AG08395 (cell line): ENCODE measurements at places on chromosomes 16 and 17.

DNA sequence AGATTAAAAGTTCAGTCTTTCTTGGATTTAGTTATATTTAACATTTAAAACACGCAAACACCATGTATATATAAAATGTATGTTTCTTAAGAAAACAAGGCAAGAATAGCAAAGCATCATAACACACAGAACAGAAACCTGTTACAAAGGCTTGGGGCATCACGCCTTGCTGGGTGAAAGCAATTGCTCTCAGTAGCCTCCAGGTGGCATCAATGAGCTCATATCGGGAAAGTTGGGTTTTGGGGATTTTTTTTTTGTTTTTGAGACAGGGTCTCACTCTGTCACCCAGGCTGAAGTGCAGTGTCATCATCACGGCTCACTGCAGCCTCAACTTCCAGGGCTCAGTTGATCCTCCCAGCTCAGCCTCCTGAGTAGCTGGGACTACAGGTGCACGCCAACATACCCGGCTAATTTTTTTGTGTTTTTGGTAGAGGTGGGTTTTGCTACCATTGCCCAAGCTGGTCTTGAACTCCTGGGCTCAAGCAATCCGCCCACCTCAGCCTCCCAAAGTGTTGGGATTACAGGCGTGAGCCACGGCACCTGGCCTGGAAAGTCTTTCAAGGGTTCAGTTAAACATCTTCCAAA lies 56.9 kb downstream of the CYB5D2 start:
- peak; percentile 49 for DNase-seq

GRCh38 chr16:27109666-27110523 lies 43.2 kb downstream of the C16orf82 start:
- DNase-seq = peak; percentile 88

- peak; percentile 78 for DNase-seq
Measured at GRCh38 chr16:3021449-3022207, 1.5 kb downstream of the TNFRSF12A start.

DNA sequence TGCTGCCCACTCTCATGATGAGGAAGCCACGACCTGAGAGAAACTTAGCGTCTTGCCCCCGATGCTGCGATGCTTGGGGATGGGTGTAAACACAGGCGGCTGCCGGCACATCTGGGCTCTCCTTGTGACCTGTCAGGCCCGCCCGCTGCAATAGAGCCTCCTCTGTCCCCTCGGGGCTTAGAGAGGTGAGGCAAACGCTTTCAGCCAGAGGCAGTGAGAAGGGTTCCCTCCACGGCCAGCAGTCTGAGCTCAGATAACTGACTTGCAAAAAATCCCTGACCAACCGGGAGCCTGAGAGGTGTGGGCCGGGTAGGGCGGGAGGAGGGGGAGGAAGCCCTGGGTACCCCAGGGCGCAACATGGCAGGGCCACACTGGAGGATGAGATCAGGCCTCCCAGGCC lies 260.6 kb downstream of the C16orf95 start:
- DNase-seq = no peak

DNA sequence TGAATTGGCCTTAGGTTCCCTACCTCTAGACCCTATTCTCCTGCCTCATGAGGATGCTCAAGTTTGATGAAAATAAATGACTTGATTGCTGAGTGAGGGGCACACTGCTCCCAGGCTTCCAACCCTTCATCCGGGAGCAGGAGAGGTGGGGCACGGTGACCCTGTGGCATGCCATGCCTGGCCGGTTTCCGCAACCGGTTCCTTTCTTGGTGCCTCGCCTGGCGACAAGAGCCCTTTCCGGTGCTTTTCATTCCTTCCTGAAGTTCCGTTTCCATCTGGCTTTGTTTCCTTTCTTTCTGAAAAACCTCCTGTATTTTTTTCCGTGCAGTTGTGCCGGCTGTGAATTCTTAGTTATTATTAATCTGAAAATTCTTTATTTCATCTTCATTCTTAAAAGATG lies 27.7 kb downstream of the CRAMP1 start:
- no peak for DNase-seq

- no peak for DNase-seq
Measured at GRCh38 chr16:31429314-31429713, 1.2 kb upstream of the COX6A2 start.

GRCh38 chr16:85303354-85303883 lies 191.1 kb upstream of the CIBAR2 start:
- no peak for DNase-seq

DNA sequence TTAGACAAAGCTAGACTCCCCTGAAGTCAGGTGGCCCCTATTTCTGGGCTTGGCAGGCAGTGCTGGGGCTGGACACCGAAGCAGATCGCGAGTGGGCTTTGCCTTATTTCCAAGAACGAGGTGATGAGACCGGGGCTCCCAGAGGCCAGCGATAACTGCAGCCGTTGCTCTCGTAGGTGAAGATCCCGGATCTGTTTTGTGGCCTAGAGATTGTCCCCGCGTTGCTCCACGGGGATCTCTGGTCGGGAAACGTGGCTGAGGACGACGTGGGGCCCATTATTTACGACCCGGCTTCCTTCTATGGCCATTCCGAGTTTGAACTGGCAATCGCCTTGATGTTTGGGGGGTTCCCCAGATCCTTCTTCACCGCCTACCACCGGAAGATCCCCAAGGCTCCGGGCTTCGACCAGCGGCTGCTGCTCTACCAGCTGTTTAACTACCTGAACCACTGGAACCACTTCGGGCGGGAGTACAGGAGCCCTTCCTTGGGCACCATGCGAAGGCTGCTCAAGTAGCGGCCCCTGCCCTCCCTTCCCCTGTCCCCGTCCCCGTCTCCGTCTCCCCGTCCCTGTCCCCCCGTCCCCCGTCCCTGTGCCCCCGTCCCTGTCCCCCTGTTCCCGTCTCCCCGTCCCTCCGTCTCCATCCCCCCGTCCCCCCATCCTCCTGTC lies 1.5 kb upstream of the TBCD start:
- DNase-seq = no peak

DNA sequence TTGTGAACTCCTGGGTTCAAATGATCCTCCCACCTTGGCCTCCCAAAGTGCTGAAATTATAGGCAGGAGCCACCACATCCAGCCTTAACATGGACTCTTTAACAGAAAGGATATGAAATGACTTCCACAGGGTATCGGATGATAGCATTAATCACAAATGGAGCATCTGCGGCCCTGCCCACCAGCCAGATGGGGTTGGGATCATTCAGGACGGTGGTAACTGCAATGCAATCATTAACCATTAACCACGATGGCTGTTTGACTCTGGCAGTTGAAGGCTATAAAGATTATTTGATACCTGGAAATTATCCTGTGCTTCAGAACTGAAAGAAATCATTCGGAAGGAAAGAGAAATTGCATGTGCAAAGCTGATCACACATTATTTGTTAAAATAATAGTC lies 5.3 kb upstream of the CHST5 start:
- DNase-seq = no peak

GRCh38 chr16:27235055-27235937 lies 32.0 kb downstream of the KDM8 start:
- DNase-seq = peak; percentile 81

DNA sequence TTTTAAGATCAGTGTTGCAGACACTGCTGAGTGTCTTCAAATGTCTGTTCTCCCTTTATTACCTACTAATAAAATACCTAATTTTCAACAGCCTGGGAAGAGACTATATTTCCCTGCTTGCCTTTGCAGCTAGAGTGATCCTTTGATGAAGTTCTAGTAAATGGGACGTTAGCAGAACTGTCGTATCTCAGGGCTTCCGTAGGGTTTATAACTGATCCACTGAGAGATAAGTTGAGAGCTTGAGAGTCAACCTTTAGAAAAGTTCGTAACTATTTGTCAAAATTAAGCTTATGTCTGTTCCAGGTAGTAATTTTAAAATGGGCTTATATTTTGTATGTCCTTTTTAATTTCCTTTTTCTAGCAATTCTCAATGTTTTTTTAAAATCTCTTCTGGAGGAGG lies 527.0 kb downstream of the MAF start:
- DNase-seq = no peak

DNA sequence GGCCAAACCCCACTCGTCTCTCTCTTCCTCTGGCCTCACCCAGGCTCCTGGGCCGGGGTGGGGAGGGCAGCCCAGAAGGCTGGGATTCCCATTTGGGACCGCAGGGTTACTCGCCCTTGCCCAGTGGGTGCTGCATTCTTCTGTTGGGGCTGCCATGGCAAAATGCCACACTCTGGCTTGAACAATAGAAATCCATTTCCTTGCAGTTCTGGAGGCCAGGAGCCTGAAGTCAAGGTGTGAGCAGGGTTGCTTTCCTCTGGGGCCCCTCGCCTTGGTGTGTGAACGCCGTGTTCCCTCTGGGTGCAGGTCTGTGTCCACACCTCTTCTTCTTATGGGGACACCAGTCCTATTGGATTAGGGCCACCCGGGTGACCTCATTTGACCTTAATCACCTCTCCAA lies 105.8 kb upstream of the GSE1 start:
- no peak for DNase-seq

DNA sequence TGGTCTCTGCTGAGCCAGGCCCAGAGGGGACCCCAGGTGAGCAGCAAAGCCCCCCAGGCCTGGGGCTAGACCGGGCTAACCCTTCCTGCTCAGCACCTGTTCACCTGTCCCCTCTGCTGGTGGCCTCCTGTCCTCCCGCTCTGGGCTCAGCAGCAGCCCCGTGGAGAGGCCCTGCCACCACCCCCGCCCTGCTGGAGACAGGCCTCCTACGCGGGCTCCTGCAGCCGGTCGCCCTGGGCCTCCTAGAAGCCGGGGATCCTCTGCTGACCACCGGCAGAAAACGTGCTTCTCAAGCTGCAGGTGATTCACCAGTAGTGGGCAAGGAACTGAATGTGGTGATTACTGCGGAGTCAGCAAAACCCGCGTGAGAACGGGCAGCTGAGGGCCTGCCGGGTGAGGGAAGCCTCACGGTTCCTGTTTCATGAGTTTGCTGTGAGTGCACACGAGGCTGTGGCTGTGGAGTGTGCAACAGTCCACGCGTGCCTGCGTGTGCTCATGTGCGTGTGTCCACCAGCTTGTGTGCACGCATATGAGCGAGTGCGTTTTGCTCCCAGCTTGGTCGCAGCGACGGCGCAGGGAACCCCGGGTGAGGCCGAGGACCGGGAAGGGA lies 792 bp downstream of the SECTM1 start:
- DNase-seq = peak; percentile 50

- DNase-seq = no peak
Measured at GRCh38 chr16:56918467-56919012, 13.4 kb upstream of the HERPUD1 start.

- no peak for DNase-seq
Measured at GRCh38 chr17:3556916-3557767, 470 bp downstream of the TRPV3 start.

- no peak for DNase-seq
Measured at GRCh38 chr17:40556198-40556661, 9.0 kb downstream of the CCR7 start.

- no peak for DNase-seq
Measured at GRCh38 chr17:17082878-17083277, 40.6 kb downstream of the MPRIP start.

- DNase-seq = no peak
Measured at GRCh38 chr17:42290577-42290976, 2.3 kb downstream of the STAT5A start.

GRCh38 chr17:19977293-19978208 lies at the start of gene AKAP10:
Gene AKAP10, minus strand, starts transcription at chr17:19977828. Its CDS starts 149 bp downstream, at chr17:19977679.
- DNase-seq = peak; percentile 94

DNA sequence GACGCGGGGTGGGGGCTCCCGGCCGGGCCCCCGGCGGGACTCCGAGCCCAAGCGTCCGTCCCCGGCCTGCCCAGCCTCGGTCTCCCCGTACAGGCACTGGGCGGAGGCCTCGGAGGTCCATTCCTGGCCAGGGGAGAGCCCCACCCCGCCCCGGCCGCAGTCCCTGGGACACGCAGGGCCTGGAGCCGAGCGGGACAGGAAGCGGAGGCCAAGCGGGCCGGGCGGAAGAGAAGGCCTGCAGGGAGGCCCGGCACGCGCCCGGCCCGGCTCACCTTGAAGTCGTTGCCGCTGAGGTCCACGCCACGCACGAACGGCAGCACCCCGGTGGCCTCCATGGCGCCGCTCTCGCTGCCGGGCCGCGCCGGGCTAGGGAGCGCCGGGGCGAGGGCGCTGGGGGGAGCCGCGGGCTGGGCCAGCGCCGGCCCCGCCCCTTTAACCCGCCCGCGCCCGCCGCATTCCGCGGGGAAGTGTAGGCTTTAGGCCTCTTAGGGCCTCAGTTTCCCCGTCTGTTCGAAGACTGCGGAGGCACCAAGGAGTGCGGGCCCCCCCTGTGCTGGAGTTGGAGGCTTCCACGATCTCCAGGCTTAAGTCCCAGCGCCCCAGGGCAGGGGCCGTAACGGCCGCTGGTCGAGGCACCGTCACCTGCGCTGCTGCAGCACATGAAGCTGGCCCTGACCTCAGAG lies at the start of gene FLII:
Gene FLII, minus strand, starts transcription at position 383 of the 683 bp plus-strand sequence. Its CDS starts 48 bp downstream, at position 335.
- peak; percentile 70 for DNase-seq

DNA sequence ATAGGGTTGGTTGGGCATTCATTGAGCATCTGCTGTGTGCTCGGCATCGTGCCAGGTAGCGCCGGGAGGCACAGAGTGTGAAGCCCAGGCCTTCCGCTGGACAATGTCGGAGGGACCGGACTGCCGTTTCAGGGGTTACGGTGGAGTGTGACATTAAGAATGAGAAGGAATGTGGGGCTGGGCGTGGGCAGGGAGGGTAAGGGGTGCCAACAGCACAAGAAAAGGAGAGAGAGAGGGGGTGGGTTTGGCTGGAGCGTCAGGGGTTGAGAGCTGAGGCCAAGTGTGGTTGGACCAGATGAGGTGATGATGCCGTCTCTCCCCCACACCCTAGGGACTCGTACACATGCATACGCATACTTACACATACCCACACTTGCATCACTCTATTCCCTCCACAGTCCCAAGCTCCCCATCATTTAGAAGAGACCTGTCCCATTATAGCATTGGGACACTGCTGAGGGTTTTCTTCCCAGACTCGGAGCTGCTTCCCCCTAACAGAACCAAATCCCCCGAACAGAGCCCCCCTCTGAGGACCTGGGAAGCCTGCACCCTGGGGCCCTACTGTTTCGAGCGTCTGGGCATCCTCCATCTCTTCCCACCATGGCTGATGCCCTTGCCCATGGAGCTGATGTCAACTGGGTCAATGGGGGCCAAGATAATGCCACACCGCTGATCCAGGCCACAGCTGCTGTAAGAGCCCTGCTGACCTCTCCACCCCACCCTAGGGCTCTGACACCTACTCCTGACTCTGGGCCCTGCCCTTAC lies 3.3 kb upstream of the KCTD11 start:
- DNase-seq = peak; percentile 27

DNA sequence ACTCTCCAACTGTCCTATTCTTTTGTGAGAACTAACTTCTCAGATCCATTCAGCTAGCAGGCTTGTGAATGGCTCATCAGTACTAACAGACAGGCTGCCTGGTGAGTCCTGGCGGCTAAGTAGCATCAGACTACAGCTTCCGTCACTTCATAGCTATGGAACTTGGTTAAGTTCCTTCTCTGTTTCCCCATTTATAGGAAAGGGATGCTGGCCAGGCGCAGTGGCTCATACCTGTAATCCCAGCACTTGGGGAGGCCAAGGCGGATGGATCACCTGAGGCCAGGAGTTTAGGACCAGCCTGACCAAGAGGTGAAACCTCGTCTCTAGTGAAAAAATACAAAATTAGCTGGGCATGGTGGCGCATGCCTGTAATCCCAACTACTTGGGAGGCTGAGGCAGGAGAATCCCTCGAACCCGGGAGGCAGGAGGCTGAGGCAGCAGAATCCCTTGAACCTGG lies 49.9 kb upstream of the TANGO6 start:
- no peak for DNase-seq
